DND-41 (cell line): ENCODE measurements at places on chromosomes 11 and 22.

DNA sequence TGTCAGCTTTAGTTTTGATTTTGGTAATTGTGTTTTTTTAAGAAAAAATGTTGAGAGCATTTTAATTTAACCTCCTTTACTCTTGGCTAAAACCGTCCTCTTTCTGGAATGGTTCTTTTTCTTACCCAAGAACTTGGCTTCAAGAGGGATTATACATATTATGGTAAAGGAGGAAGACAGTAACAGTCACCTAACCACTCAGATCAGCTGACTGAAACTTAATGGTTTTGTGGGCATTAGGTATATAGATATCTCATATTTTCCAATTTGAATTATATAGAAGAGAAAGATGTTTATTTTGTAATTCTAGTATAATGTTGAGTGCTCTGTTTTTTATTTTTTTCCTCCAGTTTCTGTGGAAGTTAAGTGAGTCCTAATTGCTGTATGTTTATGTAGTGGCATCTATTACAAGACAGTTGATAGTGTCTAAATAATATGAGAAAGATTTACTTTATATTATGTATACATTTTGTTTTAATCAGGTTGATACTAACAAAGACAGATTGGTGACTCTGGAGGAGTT, 36.6 kb upstream of the NCR3LG1 start:
- H3K36me3 ChIP-seq: peaks cover 100% of the 10 kb centered on the region
- H3K4me3 ChIP-seq: no peak overlapping the region
- DNase-seq: no peak
- H3K4me1 ChIP-seq: 0 out of 2 replicates have a peak, but pooled peaks cover 3% of the 10 kb centered on the region
- H3K27ac ChIP-seq: no peak overlapping the region

GRCh38 chr22:49101225-49101624, 726.4 kb downstream of the BRD1 start:
- H3K4me3 ChIP-seq: no peak overlapping the region
- no peak for DNase-seq
- H3K4me1 ChIP-seq: no peaks in the 10 kb centered on the region
- H3K36me3 ChIP-seq: no peaks in the 10 kb centered on the region

DNA sequence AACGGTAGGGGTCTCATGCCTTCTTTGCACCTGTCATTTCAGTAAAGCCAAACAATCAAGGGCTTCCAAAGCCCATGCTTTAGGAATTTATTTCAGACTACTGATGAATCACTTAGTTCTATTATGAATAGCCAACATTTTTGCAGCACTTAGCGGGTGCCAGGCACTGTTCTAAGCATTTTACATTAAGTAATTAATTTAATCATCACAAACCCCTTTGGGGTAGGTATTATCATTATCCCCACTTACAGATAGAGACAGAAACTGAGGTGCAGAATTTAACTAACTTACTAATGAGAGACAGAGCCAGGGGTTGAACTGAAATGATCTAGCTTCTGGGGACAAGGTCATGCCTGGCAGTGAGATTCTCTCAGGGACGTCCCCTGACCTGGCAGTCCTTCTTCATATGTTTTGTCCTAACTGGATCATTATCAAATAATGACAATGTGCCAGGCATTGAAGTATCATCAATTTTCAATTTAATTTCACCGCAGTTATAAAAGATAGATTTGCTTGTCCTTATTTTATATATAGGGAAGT, 31.7 kb upstream of the NAV2 start:
- no peaks in the 10 kb centered on the region for H3K4me1 ChIP-seq
- no peak overlapping the region for H3K27ac ChIP-seq
- H3K36me3 ChIP-seq: no peaks in the 10 kb centered on the region
- H3K27me3 ChIP-seq: peaks cover 7% of the 10 kb centered on the region
- no peak for DNase-seq

GRCh38 chr11:11251394-11251970, 101.6 kb downstream of the CSNK2A3 start:
- no peak overlapping the region for H3K4me3 ChIP-seq
- DNase-seq: no peak
- H3K27me3 ChIP-seq: peaks cover 10% of the 10 kb centered on the region
- no peak overlapping the region for H3K27ac ChIP-seq

GRCh38 chr22:36461665-36462649, 19.5 kb downstream of the TXN2 start:
- H3K27me3 ChIP-seq: no peaks in the 10 kb centered on the region
- H3K27ac ChIP-seq: no peak overlapping the region
- H3K4me3 ChIP-seq: no peak overlapping the region
- peaks cover 17% of the 10 kb centered on the region for H3K36me3 ChIP-seq
- no peaks in the 10 kb centered on the region; the same call in 1 of the 2 replicates for H3K4me1 ChIP-seq

- no peak overlapping the region for H3K27ac ChIP-seq
- H3K4me3 ChIP-seq: no peak overlapping the region
- H3K4me1 ChIP-seq: no peaks in the 10 kb centered on the region
- no peaks in the 10 kb centered on the region for H3K27me3 ChIP-seq
- no peak for DNase-seq
These were observed 124.9 kb downstream of the FCHSD2 start for GRCh38 chr11:73017024-73017751.

- no peak overlapping the region for H3K4me3 ChIP-seq
- no peaks in the 10 kb centered on the region for H3K36me3 ChIP-seq
- H3K27me3 ChIP-seq: peaks cover 6% of the 10 kb centered on the region
- no peak overlapping the region for H3K27ac ChIP-seq
- DNase-seq: no peak
These were observed 809.1 kb downstream of the BRD1 start for GRCh38 chr22:49018601-49019000.

DNA sequence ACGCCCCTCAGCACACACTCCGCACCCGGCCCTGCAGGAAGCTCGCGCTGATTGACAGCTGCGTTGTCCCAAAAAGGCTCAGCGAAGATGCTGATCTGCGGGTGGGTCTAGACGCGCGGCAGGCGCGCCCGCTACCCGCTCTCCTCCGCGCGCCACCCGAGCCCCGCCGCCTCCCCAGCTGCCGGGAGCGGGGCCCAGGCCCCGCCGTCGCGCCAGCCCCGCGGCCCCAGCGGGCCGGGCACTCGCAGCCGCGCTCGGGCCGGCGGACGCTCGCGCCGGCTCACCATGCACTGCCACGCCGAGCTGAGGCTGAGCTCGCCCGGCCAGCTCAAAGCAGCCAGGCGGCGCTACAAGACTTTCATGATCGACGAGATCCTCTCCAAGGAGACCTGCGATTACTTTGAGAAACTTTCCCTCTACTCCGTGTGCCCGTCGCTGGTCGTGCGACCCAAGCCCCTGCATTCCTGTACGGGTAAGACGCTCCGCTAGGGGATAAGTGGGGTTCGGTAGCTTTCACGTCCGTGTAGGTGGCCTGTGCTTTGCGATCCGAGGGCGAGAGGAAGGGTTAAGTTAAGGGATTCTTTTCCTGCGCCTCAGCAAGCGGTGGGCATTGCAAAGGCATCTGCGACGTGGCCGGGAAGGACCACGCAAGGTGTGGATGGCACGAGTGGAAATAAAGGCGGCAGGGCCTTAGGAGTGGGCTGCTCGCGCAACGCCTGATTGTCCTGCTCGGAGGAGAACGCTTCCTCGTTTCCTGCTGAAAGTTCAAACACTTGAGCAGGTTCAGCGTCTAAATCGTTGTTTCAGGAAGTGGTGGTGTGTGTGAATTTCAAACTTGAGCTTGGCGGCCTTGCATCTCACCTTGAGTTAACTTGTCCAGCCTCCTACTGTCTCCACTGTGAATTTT, at the start of gene BARX2:
TSS of gene BARX2 (plus strand) at position 98 of the 907 bp plus-strand sequence. CDS start at position 286, 188 bp downstream.
- no peak for DNase-seq
- H3K4me3 ChIP-seq: no peak within 1 kb of the TSS
- no peaks in the 10 kb centered on the region for H3K4me1 ChIP-seq
- H3K27me3 ChIP-seq: peaks cover 18% of the 10 kb centered on the region

- no peaks in the 10 kb centered on the region for H3K4me1 ChIP-seq
- DNase-seq: no peak
- no peak overlapping the region for H3K27ac ChIP-seq
- no peaks in the 10 kb centered on the region for H3K36me3 ChIP-seq
- H3K27me3 ChIP-seq: peaks cover 10% of the 10 kb centered on the region
- no peak overlapping the region for H3K4me3 ChIP-seq
These were observed 24.4 kb downstream of the ADAMTS8 start for GRCh38 chr11:130403967-130404366.

- peak overlapping the region; percentile 98 for H3K4me3 ChIP-seq
- peak overlapping the region; percentile 96 for H3K27ac ChIP-seq
- H3K27me3 ChIP-seq: no peaks in the 10 kb centered on the region
- peaks cover 50% of the 10 kb centered on the region for H3K4me1 ChIP-seq
- peak; percentile 27 for DNase-seq
- H3K36me3 ChIP-seq: peaks cover 11% of the 10 kb centered on the region
These were observed 924 bp downstream of the YPEL1 start for GRCh38 chr22:21734540-21735199.

GRCh38 chr11:10797531-10797930, 11.2 kb downstream of the EIF4G2 start:
- H3K27ac ChIP-seq: no peak overlapping the region
- no peak overlapping the region for H3K4me3 ChIP-seq
- H3K36me3 ChIP-seq: peaks cover 65% of the 10 kb centered on the region

DNA sequence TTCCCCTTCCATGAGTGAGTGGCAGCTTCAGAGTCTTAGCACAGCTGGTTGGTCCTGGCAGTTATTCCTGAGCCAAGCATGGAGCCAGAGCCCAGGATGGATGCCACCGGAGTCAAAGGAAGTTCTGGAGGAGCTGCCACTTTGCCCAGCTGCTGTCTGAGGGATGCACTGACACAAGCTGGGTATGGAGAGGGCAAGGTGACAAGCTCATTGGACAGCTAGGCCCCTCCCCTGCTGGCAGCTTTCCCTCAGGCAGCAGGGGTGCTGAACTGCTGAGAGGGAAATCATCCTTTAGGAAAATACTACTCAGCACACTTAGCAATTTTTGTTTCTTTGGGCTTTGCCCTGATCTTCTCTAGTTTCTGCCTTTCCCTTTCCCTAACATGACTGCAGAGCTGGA, 99.3 kb upstream of the SESN3 start:
- H3K27ac ChIP-seq: no peak overlapping the region
- H3K4me1 ChIP-seq: no peaks in the 10 kb centered on the region
- no peaks in the 10 kb centered on the region for H3K27me3 ChIP-seq
- no peak for DNase-seq
- no peaks in the 10 kb centered on the region for H3K36me3 ChIP-seq

- H3K27ac ChIP-seq: no peak overlapping the region
- H3K27me3 ChIP-seq: peaks cover 24% of the 10 kb centered on the region
- no peaks in the 10 kb centered on the region for H3K4me1 ChIP-seq
- H3K4me3 ChIP-seq: no peak overlapping the region
- no peak for DNase-seq
- H3K36me3 ChIP-seq: no peaks in the 10 kb centered on the region
These were observed 25.9 kb downstream of the MOV10L1 start for GRCh38 chr22:50115693-50116092.
